ENCODE measurements at places on chromosomes 7 and 10. TPM values are rescaled to one million over a fixed set of nuclear protein-coding genes. Genes with fewer than 3 reads are reported as not detected.
A peak's percentile ranks its signal among the peaks of the same experiment; 100 is the strongest.

The HHEX gene
- 7.8 TPM for polyA plus RNA-seq

- DNase-seq: no peak
Observed at GRCh38 chr10:115001506-115002381, 63.7 kb downstream of the TRUB1 start.

- no peak for DNase-seq
Observed at GRCh38 chr7:54878339-54878738, 119.3 kb upstream of the SEC61G start.

GRCh38 chr7:135827391-135827790 is 78.8 kb upstream of the FAM180A start:
- no peak for DNase-seq

- no peak for DNase-seq
Observed at GRCh38 chr7:84790882-84791281, 396.0 kb downstream of the SEMA3D start.

The KIAA1217 gene
- 106 TPM for polyA plus RNA-seq

DNA sequence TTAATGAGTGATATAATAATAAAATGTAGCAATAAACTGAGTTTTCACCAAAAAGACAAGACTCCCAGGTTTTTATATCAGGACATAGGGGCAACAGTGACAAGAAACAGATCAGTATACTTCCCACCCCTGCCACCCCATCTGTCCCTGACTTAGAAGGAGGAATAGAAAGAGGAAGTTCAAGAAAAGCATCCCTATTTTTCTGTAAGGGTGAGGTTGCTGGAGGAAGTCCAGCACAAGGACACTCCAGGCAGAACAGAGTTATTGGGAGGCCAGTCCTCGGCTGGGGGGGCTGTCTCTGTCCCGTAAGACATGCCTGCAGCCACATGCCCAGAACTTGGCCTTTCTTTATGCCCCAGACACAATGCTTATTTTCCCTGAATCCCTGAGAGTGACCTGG is 16.5 kb upstream of the TLX1 start:
- no peak for DNase-seq

The AS3MT gene
- 22.5 TPM for polyA plus RNA-seq

The AASS gene
- polyA plus RNA-seq: 74.1 TPM

- no peak for DNase-seq
Observed at GRCh38 chr7:5360451-5360850, 63.2 kb downstream of the TNRC18 start.

- no peak for DNase-seq
Observed at GRCh38 chr10:93495654-93496321, 624 bp upstream of the CEP55 start.

- peak; percentile 65 for DNase-seq
Observed at GRCh38 chr10:73095481-73096021, 1.1 kb downstream of the P4HA1 start.

The CHN2 gene
- 19.0 TPM for polyA plus RNA-seq

DNA sequence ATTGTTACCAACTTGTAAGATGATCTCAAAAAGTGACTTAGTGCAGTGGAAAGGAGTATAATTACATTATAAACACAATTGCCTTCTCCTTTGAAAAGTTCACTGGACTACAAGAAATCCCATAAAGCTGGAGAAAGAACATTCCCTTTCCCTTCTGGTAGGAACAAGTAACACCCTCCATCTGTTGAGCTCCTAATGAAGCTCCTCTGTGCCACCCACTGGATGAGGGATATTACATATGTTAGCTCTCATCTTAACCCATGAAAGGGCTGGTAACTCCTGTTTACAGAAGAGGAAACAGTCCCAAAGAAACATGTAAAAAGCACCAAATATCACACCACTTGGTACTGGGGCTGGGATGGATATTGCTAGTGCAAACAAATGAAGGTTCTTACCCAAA is 8.1 kb downstream of the PGAM1 start:
- DNase-seq: no peak

The NUTM2B gene
- polyA plus RNA-seq: 2.4 TPM

- DNase-seq: no peak
Observed at GRCh38 chr10:17516376-17516775, 62.0 kb upstream of the ST8SIA6 start.

- no peak for DNase-seq
Observed at GRCh38 chr7:155722118-155722517, 77.7 kb downstream of the RBM33 start.

GRCh38 chr7:22876986-22877729 is 54.5 kb upstream of the TOMM7 start:
- DNase-seq: no peak

- no peak for DNase-seq
Observed at GRCh38 chr7:77467408-77467807, 51.3 kb upstream of the GSAP start.

DNA sequence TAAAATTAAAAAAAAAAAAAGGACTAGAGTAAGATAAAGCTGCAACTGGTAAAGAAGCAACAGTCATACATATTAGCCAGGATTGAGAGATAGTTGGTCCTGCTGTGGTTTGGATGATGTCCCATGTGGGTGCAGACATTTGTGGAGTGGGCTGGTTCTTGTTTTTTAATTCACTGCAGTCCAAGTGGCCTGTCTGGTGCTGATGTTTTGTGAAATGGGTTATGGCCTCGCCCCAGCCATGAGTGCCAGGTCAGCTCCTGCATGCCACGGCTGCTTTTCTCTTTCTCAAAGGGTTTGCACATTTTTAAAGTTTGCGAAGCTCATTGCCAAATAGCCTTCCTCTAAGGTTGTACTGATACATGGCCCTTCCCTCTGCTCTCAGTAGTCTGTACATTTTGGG is 14.1 kb upstream of the BTBD16 start:
- DNase-seq: no peak

DNA sequence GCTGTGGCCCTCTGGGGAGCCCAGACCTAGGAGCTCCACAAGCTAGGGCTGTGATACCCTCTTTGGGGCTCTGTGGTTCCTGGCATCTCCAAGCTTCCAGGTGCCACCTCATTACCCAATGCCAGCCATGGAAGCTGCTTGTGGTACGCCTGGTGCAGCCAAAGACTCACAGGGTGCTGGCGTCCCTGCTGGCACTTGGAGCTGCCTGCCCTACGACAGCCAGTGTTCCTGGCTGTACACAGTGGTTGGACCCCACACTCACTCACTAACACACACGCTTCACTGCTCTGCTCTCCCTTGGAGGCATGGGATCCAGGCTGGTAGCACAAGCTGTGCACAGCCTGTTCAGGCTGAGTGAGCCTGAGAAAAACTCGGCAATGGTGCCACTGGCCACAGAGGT is 894.1 kb upstream of the PHF14 start:
- no peak for DNase-seq

DNA sequence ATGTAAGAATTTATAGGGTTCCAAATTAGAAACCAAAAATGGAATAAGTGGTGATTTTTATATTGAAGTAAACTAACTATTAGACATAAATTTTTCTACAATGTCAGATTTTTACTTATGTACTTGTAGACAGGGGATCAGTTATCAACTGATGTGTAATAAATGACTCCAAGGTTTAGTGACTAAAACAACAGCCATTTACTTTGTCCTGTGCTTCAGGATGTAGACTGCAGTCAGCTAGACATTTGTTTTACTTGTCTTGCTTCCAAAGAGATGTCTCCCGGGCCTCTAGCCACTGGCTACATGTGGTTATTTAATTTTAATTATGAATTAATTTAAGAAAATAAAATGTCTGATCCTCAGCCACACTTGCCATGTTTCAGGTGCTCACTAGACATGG is 249.7 kb upstream of the IGFBP3 start:
- no peak for DNase-seq

GRCh38 chr7:30184791-30185487 is 50.2 kb downstream of the MTURN start:
- DNase-seq: no peak

- DNase-seq: no peak
Observed at GRCh38 chr10:2628705-2629104, 438.6 kb upstream of the PFKP start.

DNA sequence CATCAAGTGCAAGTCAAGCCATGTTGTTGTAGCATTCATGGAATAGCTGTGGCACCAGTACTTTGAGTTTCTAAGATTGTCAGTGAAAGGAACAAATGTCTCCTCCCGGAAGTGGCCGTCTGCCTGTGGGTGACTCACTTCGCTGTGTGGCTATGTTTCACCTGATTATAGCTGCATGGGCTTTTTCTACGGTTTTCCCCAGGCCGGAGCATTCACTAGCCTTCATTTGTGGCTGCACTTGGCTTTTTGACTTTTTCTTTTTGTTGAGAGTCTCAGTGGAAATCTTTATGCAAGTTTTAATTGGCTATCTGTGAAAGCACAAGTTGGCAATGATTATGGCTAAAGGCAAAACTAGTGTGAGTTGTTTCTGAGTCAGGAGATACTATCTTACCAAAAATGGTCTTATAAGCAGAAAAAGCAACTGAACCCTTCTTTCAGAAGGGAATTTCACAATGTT is 35.0 kb downstream of the SRI start:
- no peak for DNase-seq

DNA sequence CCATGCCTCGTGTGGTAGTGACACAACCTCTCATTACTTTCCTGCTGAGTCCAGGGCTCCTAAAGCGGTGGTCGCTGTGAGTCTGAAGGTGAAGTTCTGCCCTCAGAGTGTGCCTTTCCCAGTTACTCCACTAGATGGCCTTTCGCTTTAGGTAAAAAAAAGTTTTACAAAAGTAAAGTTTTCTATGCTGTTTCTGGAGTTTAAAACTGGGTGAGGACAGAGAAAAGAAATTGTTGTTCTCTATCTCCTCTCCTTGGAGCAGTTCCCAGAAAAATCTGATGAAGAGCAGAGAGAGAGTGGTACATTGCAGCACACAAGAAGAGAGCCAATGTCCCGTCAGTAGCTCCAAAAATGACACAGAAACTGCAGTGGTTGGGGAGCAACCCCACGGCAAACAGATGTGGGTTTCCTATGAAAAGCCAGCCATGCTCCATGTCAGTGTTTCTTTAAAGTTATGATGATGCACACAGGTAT is 257.1 kb downstream of the GLI3 start:
- DNase-seq: peak; percentile 26

The SLC16A9 gene
- polyA plus RNA-seq: 40.5 TPM

DNA sequence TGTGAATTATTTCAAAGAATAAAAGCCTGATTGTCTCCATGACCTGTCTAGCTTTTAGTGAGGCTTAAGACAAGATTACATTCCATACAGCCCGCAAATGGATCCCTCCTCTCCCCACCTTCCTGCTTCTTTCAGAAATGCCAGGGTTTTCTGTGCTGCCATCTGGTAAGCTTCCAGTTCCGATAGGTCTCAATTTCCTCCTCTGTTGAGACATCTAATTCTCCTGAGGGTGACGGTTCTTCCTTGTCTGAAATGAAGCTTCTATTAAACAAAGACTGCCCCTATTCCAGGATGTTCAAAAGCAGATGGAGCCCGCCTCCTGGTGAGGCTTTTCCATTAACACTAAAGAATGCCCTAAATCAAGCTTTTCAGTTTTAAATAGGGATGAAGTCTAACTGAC is 295.6 kb downstream of the PTPRN2 start:
- DNase-seq: no peak

- DNase-seq: no peak
Observed at GRCh38 chr7:12633582-12633981, 53.9 kb upstream of the ARL4A start.

DNA sequence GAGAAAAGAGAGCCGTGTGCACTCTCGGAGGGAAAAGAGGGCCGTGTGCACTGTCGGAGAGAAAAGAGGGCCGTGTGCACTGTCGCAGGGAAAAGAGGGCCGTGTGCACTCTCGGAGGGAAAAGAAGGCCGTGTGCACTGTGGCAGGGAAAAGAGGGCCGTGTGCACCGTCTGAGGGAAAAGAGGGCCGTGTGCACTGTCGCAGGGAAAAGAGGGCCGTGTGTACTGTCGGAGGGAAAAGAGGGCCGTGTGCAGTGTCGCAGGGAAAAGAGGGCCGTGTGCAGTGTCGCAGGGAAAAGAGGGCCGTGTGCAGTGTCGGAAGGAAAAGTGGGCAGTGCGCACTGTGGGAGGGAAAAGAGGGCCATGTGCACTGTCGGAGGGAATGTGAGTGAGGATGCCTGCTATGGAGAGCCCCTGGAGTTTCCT is 188.7 kb downstream of the DNAJB6 start:
- DNase-seq: no peak

DNA sequence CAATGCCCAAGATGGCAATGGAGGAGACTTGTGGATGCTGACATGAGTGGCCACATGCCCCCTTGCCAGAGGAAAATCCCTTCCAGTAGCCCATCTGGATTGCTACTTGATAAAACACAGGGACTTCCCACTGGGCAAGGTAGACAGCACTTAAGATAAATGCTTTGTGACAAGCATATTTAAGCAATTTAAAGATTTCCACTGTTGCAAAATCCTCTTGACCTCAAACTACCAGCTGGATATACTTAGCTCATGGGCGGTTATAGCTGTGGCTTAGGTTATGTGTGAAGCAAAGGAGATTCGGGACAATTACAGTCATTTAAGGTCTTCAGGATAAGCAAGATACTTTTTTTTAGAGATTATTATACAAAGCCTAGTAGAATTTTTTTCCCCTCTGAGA is 238.1 kb downstream of the BMPER start:
- no peak for DNase-seq

- DNase-seq: no peak
Observed at GRCh38 chr10:48266528-48266927, 8.0 kb downstream of the FRMPD2 start.

The SDK1 gene
- 7.9 TPM for polyA plus RNA-seq

DNA sequence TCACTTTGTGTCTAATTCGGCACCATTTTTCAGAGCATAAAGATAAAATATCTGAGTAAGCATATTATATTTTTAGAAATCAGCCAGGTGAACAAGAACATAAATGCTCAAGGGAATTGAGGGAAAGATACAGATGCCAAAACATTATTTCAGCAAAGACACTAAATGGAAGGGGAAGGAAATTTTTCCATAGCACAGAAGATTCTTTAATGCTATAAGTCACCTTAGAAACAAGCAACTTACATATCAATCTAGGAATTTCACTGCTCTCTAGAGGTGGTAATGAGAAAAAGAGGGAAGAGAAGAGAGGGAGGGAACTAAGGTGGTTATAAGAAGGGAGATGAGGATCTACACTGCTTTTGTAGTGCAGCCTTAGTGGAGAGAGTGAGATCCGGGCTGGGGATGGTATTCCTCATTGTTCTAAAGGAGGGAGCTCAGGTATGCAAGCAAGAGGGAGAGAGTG is 20.4 kb downstream of the ZNF365 start:
- no peak for DNase-seq

DNA sequence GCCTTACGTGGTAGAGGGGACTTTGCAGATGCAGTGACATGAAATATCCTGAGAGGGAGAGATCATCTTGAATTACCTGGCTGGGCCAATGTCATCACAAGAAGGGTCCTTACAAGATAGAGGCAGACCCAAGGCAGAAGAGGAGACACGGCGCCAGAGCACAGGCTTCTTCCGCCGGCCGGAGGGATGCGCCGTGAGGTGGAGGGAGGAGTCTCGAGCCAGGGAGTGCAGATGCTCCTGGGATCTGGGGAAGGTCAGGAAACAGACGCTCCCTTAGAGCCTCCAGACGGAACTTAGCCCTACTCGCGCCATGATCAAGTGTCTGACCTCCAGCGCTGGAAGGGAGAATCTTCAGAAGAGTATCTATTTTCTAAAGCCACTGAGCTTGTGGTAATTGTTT is 304.8 kb downstream of the GLRX3 start:
- no peak for DNase-seq

Data from left renal cortex interstitium (tissue), 4 donors.